Neuronal stem cell (in vitro differentiated cells): ENCODE measurements at places on chromosomes 6 and 20.
A peak's percentile ranks its signal among the peaks of the same experiment; 100 is the strongest.

GRCh38 chr6:20265842-20266241, 53.6 kb upstream of the MBOAT1 start:
- no peak for DNase-seq

DNA sequence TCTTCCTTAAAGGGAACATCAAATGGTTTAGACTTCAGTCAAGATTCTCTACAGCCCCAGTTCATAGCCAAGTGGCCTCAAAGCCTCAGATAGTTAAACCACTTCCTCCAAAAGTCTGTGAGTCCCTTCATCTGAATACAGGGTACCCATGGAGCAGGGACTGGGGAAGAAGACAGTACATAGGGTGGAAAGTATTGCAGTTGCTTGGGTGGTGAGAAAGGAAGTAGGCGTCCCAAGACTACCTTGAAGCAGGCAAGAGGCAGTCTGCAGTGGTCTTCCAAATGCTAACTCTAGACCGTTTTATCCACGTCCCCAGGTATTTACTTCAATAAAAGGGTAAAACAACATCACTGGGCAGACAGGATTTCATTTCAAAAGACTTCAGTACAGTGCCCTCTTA, 2.0 kb downstream of the FYN start:
- no peak for DNase-seq

GRCh38 chr20:63484651-63485403, 12.4 kb upstream of the KCNQ2 start:
- DNase-seq = no peak

DNA sequence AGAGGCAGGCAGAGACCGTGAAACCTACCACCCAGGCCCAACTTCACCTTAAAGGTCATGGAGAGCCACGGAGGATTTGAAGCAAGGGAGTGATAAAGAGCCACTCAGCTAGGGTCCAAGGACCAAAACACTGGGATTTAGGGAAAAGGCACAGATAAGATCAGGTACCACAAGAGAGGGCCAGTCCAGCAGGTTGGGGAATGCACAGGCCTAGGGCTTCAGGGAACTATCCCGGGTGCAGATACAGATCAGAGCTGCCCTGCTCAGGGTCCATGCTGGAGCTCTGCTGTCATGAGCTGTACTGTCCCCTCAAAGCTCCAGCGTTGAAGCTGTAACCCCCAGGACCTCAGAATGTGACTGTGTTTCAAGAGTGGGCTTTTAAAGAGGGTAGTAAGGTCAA, 16.9 kb downstream of the SLC22A23 start:
- no peak for DNase-seq

DNA sequence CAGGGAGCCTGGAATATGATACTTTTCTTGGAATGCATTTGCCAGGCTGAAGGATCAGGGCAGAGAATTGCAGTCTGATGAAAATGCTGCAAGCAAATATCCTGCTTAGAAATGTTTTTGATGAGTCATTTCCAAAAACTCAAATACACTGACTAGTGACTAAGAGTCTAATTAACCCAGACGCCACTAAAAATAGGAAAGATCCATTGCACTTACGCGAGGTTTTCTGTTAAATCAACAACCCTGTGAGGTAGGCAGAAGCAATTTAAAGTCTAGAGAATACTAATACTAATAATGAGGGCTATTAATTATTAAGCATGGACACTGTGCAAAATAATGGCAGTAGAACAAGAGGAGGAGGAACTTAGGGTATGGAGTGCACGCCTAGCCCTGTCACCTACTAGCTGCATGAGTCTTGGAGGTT, 130.1 kb upstream of the DOK5 start:
- no peak for DNase-seq

DNA sequence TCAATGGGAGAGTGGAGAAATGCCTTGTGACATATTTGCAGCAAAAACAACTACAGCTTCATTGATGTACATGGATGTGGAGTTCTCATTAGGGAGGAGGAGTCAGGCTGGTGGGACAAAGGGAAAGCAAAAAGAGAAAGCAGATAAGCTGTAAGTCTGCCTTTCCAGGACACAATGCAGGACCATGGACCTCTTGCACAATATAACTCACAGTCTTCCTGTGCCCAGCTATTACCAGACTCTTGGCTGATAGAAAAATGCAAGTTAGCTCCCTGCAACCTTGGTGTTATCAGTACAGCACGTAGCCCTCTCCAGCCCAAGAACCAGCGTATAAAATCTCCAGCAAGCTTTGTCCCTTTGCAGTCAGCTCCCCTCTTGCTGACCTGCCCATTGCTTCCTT, 232.3 kb downstream of the NFATC2 start:
- DNase-seq = no peak

DNA sequence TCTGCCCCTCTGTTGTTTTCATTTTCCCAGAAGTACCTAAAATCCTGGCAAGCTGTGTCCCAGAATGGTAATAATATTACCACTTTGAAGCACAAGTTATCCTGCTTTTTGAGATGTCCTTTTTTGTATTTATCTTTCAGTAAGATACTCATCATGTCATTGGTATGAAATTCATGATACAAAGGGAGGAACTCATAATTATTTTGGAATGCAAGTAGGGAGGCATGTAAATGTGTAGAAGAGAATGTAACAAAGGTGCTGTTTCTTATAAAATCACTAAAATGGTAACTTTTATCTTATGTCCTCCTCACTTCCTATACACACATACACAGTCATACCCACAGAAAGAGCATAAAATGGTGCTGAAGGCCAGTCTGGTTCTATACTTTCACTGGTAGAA, 109.9 kb downstream of the CD2AP start:
- DNase-seq = no peak

- no peak for DNase-seq
Observed at GRCh38 chr6:157999168-158000051, 17.7 kb downstream of the SYNJ2 start.

GRCh38 chr6:79241228-79241627, 6.7 kb upstream of the HMGN3 start:
- no peak for DNase-seq

DNA sequence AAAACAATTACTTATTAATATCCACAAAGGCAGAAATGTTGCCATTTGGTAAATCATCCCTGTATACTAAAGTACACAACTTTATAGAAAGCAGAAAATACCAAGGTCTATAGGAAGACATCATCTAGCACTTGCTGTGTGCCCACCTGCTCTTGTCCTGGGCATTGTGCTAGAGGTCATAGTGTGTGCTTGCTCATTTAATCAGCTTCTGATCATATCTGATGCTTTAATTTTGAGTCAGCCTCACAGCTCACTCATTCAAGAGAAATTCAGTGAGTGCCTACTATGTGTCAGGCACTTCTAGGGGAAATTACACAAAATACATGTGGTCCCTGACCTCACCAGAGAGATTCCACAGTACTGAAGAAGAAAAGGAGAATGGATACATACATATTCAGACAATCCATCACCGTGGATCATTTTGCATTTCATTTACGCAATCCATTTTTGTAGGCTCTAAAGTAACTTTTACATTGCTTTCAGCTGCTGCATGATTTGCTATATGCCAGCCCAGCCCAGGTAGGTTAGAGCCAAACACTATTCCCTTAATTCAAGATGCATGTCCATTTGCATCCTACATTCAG, 167.9 kb upstream of the MCHR2 start:
- DNase-seq = no peak

- DNase-seq = no peak
Observed at GRCh38 chr6:146701632-146702031, 102.9 kb downstream of the ADGB start.

DNA sequence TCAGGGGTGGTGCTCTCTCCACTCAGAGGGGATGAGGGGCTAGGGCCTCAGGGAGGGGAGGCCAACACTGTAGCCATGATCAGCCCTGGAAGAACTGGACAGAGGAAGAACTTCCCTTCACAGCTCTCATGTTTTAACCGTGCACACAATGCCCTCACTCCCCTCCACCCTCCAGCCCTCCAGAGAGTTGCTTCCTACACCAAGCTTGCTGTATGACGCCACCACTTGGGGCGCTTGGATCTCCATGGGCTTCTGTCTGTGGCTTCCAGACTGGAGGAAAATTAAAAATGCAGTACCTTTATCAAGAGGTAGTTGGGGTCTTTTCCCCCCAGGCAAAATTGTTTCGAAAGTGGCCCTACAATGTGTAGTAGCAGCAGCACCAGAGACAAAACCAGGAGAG, 48.4 kb downstream of the ARHGAP40 start:
- no peak for DNase-seq

DNA sequence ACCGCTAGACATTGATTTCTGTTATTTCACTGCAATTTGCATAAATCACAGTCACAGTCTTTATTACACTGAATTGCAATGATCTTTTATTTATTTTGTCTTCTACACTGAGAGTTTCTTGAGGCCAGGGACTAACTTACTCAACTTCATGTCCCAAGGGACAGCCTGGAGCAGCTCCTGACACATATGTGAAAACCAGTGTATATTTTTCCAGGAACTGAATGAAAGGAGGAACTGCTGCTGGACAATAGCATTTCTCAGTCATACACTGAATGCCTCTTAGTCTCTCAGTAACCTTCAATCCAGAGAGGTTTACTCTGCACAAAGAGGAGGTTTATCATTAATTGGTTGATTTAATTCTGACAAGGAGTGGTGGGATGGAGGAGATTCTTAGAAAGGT, 5.9 kb downstream of the F13A1 start:
- no peak for DNase-seq

DNA sequence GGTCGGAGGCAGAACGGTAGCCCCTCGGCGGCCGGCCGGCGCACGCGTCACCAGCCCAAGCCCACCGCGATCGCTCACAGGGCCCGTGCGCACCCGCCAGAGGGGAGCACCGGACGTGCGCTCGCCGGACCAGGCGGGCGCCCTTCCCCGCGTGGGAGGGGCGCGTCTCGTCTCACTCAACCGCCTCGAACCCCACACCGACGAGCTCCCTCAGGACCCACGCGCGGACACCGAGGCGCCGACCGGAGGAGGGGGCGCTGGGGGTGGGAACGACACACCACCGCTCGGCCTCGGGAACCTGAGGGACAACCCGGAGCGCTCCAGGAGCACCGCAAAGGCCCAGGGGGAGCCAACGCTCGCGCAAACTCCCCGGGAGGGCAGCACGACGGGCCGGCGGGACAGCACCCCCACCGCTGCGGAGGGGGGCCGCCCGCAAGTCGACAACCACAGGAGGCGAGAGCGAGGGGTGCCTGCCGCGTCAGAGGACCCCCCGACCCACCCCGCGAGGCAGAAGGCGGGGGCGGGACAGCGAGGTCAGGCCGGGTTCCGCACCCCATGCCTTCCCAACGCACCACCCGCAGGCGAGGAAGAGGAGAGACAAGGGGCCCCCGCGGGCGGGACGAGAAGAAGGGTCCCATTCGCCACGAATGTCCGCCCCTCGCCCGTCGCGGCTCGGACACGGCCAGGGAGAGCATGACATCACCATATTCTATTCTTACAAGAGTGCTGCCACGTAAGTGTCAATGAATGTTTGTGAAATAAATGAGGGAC, 512.7 kb upstream of the ZNF337 start:
- DNase-seq = peak; percentile 23

DNA sequence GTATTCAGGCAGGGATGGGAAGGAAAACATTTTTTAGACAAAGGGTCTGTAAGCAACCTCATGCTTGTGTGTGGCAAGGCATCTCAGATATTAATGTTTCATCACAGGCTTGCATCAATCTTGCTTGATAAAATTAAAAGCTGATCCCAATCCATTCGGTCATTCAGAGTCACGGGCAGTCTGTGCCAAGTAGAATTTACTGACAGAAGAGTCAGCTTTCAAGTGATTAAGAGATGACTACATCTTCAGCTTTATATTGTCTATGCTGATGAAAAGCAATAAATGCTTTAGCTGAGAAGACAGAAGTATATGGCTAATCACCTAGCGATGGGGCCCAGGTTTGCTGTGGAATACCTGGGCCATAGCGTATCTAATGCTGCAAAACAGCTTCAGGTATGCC, 3.5 kb downstream of the PLEKHG1 start:
- DNase-seq = no peak

DNA sequence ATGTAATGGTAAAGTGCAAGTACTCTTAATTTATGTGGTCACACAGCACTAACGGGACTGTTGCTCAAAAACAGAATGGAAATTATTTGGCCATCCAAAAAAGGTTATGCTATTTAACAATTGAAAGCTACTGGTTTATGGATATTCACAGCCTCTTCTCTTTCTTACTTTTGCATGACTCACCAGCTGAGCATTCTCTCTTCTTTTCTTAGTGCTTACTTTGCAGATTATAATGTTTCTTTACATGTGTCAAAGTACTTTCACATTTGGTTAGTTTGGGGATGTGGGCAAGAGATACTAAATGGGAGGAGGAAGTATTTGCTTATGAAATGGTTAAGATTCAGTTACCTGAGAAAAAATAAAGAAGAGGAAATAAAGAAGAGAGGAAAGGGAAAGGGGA, 610.5 kb downstream of the HTR1B start:
- no peak for DNase-seq

DNA sequence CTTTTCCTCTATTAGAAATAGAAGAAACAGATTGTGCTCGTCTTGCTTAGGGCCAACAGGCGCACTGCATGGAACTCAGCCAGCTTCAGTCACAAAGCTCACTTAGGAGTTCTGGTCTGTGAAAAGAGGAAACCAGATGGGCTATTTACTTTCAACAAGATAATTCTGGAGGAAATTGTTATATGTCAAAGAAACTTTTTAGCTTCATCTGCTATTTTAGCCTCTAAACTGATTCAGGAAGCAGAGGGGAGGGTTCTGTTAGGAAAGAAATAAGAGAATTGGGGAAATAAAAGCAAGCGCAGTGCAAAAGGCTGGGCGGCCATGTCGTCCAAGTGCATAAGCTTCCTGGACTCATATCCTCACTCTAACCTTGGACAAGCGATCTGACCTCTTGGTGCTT, 21.3 kb downstream of the PRKN start:
- DNase-seq = no peak

- no peak for DNase-seq
Observed at GRCh38 chr6:16722630-16723029, 38.6 kb downstream of the ATXN1 start.

DNA sequence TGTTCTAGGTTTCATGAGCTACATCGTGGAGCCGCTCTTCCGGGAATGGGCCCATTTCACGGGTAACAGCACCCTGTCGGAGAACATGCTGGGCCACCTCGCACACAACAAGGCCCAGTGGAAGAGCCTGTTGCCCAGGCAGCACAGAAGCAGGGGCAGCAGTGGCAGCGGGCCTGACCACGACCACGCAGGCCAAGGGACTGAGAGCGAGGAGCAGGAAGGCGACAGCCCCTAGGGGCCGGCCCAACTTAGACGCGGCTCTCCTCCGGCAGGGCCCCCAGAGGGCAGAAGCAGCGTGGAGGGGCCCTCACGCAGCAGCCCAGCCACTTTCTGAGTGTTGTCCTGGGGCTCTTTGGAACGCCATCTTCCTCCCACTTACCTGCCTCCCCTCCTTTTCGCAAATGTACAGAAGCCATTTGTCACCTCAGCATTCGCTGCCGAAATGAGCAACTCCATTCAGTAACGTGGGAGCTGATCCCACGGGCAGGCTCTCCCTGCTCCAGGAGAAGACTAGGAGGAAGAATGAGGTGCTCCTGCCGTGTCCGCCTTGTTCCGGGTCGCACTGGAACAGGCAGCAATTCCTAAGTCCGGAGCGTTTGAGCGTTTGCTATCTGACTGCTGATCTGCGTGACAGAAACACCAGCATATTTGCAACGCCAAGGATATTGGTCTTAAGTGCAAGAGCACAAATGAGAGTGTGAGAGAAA, 58.4 kb downstream of the MTFR2 start:
- DNase-seq = no peak

GRCh38 chr6:2917801-2918445, 14.8 kb upstream of the SERPINB9 start:
- no peak for DNase-seq

GRCh38 chr6:12334526-12335130, 44.5 kb downstream of the EDN1 start:
- DNase-seq = no peak

GRCh38 chr6:13666194-13667105, 45.2 kb downstream of the RANBP9 start:
- DNase-seq = no peak
